Retina (tissue), 1 donor: ENCODE measurements at places on chromosomes 12 and 14.

DNA sequence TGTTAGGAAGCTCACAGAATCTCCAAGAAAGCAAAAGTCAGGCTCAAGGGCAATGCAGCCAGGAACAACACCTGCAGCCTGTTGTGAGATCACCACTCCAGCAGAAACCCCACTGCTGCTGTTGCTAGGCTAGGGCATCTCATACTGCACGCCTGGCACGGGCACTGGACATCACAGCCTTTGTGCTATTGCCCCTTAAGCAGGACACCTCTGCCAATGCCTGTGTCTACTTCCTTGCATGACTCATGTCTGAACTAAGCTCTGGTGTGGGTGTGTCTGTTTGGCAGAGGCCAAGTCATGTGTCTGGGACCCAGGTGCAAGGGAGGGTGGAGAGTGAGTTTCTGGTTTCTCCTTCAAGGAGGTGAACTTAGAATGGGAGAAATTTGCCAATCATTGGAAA is 10.0 kb upstream of the DDX47 start:
- no peak for DNase-seq

DNA sequence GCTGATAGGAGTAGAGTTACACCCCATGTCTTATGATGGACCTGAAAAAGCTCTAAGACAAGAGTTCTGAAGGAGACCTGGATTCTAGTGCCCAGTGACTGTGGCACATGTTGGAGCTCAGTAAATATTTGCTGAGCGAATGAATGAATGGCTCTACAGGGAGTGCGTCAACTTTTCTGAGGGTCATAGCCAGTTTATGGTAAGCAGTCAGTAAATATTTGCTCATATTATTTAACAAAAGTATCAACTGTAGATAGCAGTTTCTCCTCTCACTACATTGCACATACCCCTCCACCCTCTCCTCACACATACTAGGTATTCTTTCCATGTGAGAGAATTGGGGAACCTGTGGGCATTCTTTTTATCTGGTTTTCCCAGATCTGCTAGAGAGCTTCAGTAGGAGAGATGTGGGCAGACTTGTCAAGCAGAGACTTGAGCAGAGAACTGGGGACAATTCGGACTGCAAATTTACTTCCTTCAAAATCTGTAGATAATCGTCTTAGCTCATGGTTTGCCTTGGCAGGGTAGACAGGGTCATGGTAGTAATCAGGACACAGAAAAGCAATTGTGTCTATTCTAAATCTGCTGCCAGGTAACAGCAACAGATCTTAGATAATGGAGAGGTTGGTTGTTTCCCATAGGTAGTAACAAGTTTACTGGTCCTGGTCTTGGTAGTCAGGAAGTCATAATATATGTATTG is 5.7 kb downstream of the SLC4A8 start:
- DNase-seq: no peak

GRCh38 chr14:56183631-56184157 is 65.5 kb downstream of the PELI2 start:
- DNase-seq: no peak

DNA sequence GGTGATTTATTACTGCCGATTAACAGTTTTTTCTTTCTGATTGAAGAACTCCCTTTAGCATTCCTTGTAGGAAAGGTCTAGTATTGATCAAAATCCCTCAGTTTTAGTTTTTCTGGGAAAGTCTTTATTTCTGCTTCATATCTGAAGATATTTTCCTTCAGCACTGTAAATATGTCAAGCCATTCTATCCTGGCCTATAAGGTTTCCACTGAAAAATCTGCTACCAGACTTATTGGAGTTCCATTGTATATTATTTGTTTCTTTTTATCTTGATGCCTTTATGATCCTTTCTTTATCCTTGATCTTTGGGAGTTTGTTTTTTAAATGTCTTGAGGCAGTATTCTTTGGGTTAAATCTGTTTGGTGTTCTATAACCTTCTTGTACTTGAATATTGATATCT is 55.0 kb upstream of the TMTC1 start:
- no peak for DNase-seq

DNA sequence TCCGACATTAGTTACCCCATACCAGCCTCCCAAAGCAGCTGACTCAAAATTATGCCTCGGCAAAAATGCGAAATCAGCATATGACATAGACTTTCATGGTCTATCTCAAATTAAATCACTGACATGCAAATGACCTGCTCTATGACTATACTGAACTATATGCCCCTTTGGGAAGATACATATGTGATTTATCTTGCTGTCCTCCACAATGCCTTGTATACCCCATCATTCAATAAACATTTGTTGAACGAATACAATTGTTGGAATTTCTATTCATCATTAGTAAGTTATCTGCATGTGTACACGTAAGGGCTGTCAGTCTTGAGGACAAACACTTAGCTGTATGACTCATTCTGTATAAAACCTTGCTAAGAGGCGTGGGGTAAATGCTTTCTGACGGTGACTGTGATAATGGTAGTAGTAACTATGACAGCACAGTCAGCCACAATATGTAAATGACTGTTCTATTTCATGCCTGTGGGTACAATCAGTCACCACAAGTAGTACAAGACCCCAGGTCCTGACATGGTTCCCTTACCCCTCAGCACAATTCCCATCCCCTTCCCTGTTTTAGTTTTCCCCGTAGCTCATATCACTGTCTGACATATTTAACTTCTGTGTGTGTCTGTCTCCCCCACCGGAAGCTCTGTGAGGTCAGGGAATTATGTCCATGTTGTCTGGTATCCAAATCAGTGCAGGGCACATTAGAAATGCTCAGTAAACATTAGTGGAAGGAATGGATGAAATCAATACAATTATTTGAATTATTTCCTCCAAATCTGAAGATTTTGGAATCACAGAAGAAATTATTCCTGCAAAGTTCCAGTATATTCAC is 42.8 kb downstream of the STXBP6 start:
- DNase-seq: no peak

GRCh38 chr14:22488522-22489243 is 100.3 kb downstream of the DAD1 start:
- no peak for DNase-seq

DNA sequence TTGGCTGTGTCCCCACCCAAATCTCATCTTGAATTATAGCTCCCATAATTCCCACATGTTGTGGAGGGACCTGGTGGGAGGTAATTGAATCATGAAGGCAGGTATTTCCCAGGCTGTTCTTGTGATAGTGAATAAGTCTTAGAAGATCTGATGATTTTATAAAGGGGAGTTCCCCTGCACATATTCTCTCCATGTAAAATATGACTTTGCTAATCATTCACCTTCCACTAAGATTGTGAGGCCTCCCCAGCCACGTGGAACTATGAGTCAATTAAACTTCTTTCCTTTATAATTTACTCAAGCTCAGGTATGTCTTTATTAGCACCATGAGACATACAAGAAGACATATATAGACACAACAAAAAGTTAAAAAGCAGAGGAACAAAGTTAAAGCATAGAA is 120.0 kb downstream of the CPNE8 start:
- DNase-seq: no peak

DNA sequence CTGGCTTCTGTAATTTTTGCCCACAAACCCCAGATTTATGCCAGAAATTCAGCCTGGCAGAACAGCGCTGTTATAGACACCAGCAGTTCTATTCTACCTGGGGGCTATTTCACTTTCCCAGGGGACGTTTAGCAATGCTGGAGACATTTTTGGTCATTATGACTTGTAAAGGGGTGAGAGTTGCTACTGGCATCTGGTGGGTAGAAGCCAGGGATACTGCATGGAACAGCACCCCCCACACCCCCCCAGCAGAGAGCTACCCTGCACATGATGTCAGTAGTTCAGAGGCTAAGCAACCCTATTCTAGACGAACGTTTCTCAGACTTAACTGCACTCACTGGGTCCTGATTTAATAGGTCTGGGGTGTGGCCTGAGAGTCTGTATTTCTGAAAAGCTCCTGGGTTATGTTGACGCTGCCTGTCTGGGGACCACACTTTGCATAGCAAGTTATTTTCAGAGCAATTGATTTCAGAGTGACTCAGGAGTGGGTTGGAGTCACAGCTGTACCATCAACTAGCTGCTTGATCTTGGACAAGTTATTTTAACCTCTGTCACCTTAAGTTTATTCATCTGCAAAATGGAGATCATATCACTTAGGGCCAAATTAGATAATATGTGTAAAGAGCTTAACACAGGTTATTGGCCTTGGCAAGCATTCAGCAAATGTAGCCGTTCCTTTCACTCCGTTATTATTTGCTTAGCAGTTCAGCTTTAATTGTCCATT is 48.5 kb downstream of the CHST11 start:
- DNase-seq: no peak

GRCh38 chr12:109740694-109741245 is 27.1 kb downstream of the FAM222A start:
- no peak for DNase-seq

DNA sequence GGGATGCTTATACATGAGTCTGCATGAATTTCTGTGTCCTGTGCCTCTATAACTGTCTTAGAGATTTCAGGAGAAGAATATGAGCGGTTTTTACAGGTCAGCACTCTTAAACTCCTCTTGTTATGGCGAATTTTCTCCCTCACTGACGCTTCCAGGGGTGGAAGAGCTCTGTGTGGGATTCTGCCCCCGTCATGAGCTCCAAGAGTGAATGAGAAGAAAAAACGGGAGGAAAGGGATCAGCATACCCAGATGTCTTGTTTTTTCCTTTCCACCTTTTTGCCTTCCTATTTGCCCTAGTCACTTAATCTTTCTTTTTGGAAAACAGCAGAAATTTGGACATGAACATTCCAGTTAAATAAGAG is 651 bp downstream of the PFKM start:
- DNase-seq: no peak

DNA sequence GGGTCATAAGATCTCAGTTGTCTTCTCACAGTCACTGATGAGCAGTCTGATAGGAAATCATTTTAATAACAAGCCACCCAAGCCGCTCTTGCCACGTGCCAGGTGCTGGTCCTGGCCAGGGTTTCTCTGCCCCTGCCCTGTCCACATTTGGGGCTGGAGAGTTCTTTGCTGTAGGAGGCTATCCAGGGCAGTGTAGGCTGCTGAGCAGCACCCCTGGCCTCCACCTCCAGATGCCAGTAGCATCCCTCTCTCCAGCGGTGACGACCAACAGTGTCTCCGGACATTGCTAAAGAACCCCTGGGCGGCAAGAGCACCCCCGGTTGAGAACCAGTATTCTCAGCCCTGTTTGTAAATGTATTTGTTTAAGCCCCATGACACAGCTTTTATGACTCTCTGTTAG is 243.7 kb downstream of the GLT1D1 start:
- DNase-seq: no peak

DNA sequence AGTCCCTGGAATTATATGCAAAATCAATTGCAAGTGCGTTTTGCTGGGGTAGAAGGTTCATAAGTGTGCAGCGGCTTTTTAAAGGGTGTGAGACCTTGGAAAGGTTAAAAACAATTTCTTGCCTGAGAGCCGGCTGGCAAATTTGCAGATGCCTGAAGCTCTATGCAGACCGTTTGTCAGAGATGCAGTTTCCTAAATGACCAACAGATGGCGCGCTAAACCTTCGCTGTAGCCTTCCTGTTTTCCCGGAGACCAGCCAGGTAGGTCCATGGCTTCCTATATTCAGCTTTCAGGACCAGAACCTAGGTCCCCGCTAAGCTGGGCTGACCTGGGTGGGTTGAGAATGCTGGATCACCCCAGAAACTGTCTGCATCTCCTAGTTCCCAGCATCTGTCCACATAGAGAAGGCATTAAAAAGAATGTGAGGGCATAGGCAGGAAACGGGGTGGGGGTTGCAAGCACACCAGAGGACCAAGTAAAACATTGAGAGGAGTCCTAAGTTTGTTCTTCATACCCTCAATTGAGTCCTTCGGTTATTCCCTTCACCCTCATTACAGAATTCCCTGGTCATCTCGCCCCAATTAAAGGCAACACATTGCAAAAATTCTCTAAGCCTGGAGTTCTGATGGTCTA is 5.7 kb upstream of the NOS1 start:
- DNase-seq: peak; percentile 87

GRCh38 chr12:32671930-32672780 is 6.9 kb upstream of the DNM1L start:
- peak; percentile 63 for DNase-seq
